NCI-H2107 (cell line): ENCODE measurements at places on chromosomes 4 and X.

- DNase-seq, result no peak
Measured at GRCh38 chr4:182711211-182711610, 206.0 kb downstream of the DCTD start.

- no peak for DNase-seq
Measured at GRCh38 chr4:54213761-54214160, 15.3 kb upstream of the PDGFRA start.

- DNase-seq, result no peak
Measured at GRCh38 chr4:8582016-8582415, 1.8 kb downstream of the GPR78 start.

DNA sequence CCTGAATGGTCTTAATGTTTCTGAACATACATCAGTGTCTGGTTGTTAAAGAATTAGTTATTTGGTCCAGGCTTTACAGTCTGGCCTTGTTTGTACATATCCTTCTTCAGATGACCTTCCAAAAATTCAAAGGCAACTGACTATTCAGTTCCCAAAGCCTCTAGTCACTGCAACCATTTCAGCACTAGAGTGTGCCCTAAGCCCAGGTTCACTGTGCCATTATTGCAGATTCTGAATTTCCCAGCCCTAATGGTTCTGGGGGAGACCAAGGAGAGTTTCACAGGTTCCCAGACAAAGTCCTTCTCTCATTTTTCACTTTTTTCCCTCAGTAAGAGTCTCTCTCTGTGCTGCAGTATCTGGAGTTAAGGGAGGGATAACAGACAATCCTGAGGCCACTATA, 235.8 kb downstream of the TRAM1L1 start:
- DNase-seq, result no peak

DNA sequence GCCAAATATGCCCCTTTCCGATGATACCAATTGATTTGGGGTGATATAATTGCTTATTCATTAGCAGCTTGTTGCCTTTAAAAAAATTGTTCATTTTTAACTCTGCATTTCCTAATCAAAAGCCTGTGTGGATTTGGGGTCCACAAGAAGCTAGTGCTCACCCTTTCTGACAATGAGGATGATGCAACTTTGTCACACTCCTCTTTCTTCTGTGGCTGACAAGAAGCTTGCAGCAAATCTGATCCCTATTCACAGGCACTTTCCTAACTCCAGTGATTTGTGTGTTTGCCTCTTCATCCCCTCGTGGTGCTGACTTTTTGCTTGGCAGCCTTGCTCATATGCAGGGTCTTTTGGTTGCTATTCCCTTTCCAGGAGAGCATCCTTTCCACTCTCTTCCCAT, 182.7 kb upstream of the LDB2 start:
- no peak for DNase-seq

DNA sequence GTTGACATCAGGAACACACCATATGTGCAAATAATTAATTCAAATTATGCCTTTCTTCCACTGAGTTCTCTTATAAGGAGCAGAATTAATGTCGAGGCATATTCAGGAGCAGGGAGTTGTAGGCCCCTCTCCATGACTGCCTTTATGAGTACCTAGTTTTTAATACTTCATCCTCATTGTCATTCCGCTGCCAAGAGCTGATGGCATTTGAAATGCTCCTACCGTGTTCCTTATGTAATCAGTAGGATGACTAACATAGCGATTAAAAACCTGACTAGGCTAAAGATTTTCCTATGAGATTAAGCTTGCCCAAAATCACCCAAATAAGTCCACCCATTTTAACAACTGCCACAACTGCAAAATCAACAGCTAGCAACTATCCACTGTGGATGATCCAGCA, 220.6 kb downstream of the DHX15 start:
- DNase-seq, result no peak

GRCh38 chrX:9729171-9729885, 36.3 kb downstream of the GPR143 start:
- DNase-seq, result no peak

- no peak for DNase-seq
Measured at GRCh38 chr4:160038615-160039014, 935.7 kb downstream of the RAPGEF2 start.

DNA sequence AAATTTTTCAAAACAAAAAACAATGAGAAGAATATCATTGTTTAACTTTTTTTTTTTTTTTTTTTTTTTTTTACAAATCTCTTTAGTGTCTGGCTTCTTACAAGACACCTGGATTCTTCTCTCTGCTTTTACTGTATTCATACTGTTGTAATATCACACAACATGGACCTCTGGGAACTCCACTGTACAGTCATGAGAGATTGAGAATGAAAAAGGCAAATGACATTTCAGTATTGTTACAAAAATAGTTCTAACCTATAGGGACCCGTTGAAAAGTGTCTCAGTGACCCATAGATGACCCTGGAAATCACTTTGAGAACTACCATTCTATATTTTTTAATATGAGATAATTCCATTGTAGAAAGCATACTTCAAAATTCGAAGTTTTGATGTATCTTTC, 124.4 kb downstream of the SLIT2 start:
- DNase-seq, result no peak

DNA sequence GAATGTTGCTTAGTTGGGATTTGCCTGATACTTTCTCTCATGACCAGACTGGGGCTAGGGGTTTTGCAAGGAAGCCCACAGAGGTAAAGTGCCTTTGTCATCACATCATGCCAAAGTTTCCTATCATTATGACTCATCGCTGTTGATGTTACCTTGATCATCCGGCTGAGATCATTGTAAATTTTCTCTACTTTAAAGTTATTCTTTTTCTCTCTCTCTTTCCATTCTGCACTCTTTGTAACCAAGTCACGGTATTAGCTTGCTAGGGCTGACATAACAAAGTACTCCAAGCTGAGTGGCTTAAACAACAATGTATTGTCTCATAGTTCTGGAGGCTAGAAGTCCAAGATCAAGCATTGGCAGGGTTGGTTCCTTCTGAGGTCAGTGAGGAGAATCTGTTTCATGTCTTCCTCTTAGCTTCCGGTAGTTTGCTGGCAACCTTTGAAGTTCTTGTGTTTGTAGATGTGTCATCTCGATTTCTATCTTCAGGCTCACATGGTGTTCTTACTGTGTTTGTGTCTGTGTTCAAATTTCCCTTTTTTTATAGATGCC, 113.0 kb downstream of the DTHD1 start:
- no peak for DNase-seq

DNA sequence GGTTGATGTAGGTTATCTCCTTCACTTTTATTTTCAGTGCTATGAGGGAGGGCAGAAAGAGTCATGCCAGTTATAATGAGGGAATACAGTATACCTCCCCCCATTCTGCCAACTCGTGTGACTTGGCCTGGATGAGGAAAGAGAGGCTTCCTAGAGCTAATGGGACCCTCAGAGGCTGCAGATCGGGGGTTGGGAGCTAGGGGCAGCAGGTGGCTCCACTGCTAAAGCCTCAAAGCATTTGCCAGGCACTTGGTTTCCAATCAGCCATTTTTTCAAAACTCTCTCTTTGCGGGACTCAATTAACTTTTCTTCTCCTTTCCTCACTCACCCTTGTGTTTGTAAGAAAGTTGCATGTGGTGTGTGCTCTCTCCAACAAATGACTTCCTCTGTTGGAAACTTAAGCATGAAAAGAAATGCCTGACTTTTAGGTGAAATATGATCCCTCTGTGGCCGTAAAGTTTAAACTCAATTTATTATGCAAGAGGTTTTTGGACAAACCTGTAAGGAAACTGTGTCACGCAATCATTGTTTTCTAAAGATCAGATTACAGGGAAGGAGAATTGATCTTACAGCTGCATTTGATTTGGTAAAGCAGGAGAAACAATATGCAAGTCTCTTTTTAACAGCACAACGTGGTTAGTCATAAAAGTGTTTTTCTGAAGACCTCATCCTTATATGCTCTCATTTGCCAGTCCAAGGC, 7.0 kb downstream of the SFRP2 start:
- no peak for DNase-seq

DNA sequence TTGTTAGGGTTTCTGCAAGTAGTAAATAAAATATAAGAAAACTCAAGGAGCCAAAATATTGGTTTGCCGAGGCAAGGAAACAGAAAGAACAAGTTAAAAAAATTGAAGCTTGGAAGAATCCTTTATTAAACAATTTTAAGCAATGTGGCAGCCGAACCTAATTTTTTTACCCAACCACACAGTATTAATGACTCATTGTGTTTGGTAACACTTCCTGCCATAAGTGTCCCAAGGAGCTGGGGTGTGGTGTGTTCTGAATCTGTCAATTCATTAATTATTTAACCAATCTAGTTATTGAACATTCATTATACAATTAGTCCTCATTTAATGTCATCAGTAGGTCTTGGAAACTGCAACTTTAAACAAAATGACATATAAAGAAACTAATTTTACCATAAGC, 19.3 kb upstream of the CPE start:
- no peak for DNase-seq

- DNase-seq, result no peak
Measured at GRCh38 chr4:122450847-122451246, 5.7 kb downstream of the IL2 start.
